Activated naive CD8-positive, alpha-beta T cell treated with anti-CD3 and anti-CD28 coated beads for 36 hours (primary cell): ENCODE measurements at places on chromosomes 7 and 10.
A peak's percentile ranks its signal among the peaks of the same experiment; 100 is the strongest.

- peak; percentile 36 for DNase-seq
These were observed 132.0 kb downstream of the PRKAG2 start for GRCh38 chr7:151744656-151745638.

DNA sequence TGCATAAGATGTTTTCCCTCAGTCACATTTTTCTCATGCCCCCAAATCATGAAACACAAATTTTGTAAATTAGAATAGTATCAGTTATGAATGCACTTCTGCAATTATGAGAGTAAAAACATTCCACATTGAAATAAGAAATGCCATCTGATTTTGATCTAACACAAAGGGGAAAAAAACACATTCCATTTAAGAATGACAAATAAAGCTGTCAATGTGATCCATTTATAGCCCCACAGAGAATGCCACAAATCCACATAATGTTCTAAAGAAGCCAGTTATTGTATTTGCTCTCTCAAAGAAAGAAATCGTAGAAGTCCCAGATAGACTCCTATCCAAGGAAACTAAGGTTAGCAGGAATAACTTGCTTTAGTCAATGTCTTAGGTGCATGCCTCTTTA, 48.7 kb upstream of the RHOBTB1 start:
- no peak for DNase-seq

GRCh38 chr7:27151931-27152815, at the start of gene HOXA3:
Gene HOXA3, minus strand, starts transcription at chr7:27152583. Its CDS starts 41,943 bp downstream, at chr7:27110640.
- no peak for DNase-seq

DNA sequence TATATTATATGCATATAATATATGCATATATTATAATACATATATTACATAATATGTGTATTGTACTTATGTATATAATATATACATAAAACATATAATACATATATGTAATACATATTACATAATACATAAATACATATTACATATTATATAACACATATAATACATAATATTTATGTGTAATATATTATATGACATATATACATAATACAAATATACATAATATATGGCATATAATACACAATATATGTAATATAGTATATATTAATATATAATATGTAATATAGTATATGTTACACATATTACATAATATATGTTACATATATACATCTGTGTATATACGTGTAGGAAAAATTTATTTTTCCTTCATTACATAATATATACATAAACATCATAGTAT, 63.4 kb downstream of the SGMS1 start:
- DNase-seq = no peak

GRCh38 chr10:101257084-101257483, 27.8 kb upstream of the LBX1 start:
- DNase-seq = no peak

GRCh38 chr7:157723205-157723604, 386.4 kb downstream of the DNAJB6 start:
- no peak for DNase-seq

DNA sequence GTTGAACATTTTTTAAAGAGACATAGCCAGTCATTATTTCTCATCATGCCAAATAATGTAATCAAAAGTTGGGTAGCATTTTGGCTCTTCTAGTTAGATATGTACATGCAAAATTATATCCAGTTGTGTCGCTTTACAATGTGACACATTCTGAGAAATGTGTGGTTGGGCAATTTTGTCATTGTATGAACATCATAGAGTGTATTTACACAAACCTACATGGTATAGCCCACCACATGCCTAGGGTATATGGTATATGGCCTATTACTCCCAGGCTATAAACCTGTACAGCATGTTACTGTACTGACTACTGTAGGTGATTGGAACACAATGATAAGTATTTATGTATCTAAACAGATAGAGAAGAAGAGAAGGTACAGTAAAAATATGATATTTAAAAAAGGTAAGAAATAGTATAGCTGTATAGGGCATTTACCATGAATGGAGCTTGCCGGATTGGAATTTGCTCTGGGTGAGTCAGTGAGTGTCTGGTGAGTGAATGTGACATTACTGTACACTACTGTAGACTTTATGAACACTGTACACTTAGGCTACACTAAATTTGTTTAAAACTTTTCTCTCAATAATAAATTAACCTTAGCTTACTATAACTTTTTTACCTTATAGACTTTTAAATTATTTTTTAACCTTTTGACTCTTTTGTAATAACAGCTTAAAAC, 16.5 kb downstream of the ZNF365 start:
- DNase-seq = no peak

DNA sequence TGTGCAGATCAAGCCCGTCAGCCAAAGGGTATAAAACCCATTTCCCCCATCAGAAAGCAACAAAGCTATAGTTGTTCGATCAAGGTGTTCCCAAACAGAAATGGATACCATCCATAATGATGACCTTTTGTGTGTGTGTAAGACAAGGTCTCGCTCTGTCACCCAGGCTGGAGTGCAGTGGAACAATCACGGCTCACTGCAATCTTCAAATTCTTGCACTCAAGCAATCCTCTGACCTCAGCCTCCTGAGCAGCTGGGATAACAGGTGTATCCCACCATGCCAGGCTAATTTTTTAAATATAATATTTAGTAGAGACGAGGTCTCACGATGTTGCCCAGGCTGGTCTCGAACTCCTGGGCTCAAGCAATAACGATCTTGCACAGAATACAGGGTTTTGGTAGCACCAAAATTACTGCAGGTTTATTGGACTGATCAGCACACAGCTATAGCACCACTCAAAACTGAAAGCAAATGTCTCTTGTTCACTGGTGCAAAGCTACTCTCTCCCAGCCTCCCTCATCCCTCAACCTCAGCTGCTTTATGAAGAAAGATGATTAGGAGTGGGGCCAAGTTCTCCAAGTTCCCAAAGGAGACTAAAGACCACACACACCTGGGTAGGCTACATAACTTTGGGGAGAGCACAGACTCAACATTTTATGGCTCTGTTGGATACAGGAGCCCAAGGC, 80.5 kb downstream of the ABI1 start:
- no peak for DNase-seq

GRCh38 chr7:29272057-29272456, 77.5 kb downstream of the CHN2 start:
- no peak for DNase-seq

DNA sequence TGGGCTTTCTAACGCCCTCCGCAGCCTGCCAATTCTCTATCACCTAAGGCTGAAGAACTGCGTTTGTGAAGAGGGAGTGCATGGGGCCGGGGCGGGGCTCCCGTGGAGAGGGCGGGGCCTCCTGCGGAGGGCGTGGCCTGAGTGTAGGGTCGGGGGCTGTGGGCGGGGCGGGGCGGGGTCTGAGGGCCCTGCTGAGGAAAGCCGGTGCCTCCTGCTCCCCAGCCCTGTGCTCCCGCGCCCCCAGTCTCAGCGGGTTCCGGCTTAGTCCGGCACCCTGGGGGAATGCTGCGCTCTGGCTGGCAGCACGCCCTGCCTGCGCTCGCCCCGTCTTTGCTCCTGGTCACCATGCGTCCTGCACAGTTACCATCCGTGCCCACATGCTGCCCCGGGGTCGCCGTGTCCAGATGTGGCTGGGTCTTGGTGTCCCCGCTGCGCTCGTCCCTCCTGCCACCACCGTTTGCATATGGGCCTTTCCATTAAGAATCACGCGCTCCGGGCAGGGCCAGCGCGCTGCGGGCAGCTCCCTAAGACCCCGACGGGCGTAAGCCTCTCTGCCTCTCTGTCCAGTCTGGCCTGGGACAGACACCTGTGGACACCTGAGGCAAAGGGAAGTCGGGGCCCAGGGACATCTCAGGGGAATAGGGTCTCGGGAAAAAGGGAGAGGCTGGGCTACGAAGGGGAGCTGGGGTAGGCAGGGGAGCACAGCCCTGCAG, 144.0 kb upstream of the RET start:
- peak; percentile 57 for DNase-seq

GRCh38 chr7:143393267-143394041, 12.3 kb downstream of the ZYX start:
- DNase-seq = no peak

GRCh38 chr7:88775838-88776237, 16.3 kb downstream of the ZNF804B start:
- no peak for DNase-seq

DNA sequence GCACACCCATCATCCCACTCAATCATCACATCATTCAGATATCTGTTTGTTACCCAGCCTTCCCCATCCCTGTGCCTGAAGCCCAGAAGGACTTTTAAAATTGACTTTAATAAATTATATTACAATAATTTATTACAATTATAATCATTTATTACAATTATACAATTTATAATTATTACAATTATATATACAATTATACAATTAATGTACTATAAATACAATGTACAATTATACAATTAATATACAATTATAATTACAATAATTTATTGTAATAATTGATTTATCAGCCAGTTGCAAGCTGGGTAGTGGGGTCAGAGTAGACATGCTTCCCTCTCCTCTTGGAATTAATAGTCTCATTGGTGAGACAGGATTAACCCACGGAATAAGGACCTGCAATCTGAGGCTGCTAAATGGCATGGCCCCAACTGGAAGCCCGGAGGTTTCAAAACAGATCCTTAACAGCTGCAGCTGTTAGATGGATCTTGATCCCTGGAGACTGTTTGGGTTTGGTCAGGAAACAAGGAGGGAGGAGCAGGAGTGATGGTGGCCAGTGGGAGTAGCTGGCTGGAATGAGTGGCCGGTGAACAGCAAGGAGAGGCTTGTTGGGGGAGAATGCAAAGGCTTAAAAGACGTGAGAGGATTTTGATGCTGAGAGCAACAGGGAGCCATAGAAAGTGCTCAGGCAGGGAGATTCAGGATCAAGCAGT, 402.8 kb upstream of the PODXL start:
- DNase-seq = no peak

- no peak for DNase-seq
These were observed 137.9 kb downstream of the TCERG1L start for GRCh38 chr10:131173484-131174210.

DNA sequence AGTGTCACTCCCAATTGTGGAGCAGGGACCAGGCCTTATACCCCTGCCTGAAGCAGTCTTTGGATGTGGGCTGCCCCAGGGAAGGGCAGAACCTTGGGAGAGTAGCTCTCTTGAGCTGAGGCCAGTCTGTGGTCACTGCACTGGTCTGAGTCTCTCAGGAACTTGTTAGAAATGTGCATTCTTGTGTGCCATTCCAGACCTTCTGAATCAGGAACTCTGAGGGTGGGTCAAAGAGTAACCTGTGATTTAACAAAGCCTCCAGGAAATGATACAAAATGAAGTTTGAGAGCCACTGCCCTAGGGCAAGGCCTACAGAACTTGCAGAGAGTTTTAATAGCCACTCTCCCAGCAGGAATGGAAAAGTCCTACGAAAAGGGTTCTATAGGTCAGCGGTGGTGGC, 68.1 kb downstream of the LYZL1 start:
- DNase-seq = no peak

GRCh38 chr10:13899941-13900340, 313.2 kb downstream of the PRPF18 start:
- DNase-seq = no peak

DNA sequence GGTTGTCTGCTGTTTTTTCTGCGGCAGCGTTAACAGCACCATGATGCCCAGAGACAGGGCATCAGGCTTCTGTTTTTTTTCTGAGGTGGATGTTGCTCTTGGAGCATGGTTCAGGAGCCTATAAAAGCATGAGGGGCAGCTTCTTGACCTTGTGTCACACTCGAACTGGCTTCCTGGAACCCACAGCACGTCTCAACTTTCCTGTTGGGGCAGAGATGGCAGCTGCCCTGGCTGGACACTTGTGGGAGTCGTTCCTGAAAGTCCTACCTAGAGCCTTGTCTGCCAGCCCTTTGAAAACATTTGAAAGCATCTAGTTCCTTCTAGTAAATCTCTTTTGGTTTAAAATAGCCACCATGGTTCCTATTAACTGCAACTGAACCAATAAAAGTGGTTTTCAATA, 28.9 kb upstream of the PRKAG2 start:
- no peak for DNase-seq
